H1 (cell line): ENCODE measurements at places on chromosomes 2 and 18. TPM values are rescaled to one million over a fixed set of nuclear protein-coding genes. Genes with fewer than 3 reads are reported as not detected.

Gene FAM110C
- total RNA-seq, result 13.2 and 15.4 TPM in 2 replicates

Gene POTEJ
- total RNA-seq, result not detected in 2 replicates

Gene CFAP65
- total RNA-seq, result 0.13 and 0.19 TPM in 2 replicates

Gene FAP
- total RNA-seq, result not detected in 2 replicates

GRCh38 chr18:78085241-78086185, 835.9 kb downstream of the GALR1 start:
- DNase-seq, result no peak

GRCh38 chr2:64380853-64381527, 73.0 kb upstream of the LGALSL start:
- DNase-seq, result no peak

GRCh38 chr2:47601568-47601967, 181.4 kb upstream of the MSH6 start:
- no peak for DNase-seq

DNA sequence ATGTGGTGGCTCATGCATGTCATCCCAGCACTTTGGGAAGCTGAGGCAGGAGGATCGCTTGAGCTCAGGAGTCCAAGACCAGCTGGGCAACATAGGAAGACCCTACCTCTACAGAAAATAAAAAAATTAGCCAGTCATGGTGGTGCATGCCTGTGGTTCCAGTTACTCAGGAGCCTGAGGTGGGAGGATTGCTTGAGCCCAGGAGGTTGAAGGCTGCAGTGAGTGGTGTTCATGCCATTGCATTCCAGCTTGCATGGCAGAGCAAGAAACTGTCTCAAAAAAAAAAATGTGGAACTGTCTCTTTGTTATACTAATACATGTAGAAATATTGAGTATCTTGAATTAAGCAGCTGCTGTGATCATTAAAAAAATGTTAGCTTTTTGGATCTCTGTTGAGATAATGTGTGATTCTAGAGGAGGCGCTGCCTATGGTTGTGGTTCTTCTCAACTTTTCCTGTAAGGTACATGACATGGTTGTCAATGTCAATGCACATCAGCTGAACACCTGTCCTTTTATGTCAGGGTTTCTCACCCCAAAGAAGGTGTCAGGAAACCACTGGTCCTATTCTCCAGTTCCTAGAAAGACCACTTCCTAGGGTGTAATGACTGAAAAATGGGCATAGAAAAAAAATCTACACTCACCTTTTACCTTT, 34.7 kb upstream of the IL1RL1 start:
- DNase-seq, result no peak

DNA sequence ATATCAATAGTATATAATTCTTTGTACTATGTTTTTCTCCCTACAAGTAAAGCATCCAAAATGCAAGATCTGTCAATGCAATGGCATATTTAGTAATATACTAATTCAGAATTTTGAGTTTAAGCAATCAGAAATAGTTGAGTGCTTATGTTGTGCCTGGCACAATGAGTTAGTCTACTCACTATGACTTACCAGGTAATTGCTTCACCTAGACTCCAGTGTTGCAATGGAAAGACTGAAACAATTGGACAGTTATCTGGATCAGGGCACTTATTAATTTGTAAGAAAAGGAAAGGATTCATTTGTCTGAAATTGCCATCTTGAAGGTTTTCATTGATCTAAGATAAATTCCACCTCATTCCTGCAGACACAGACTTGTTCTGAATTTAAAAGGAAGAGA, 97.6 kb upstream of the TCF4 start:
- no peak for DNase-seq

GRCh38 chr2:33373986-33374385, 102.5 kb upstream of the RASGRP3 start:
- no peak for DNase-seq

DNA sequence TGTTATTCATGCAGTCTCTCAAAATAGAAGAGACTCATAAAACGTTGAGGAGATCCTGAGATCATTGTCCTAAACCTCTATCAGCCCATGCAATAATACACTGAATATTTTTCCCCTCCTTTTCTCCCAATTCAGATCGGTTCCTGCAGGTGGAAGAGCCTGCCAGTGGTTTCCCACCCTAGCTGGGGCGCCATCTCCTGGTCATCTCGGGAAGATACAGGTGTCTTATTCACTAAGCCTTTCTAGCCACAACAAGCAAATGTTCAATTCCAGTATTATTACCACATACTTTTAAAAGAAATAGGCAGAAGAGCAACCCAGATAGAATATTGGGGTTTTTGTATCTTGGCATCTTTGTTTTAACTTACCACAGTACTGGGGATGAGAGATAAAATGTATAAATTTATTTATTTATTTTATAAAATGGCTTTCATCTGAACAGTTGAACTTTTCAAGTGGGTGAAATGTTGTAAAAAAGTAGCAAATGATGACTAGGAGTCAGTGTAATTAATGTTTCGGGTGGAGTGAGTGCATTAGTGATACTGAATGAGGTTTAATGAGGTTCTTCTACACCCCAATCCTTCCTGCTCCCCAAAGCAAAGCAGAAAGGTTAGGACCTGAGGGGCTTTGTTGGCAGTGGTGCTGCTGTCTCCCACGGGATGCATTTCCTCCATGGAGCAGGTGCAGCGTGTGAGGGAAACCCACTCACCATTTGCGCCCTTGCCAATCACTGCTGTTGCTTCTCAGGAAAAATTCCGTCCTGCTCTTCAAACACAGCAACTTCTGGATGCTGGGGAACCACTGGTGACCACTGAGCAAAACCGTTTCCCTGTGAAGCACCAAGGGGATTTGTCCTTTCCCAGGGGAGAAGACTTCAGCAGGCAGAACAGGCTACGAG, 147.1 kb upstream of the FHL2 start:
- peak; percentile 41 for DNase-seq

- no peak for DNase-seq
Observed at GRCh38 chr2:157771234-157771633, 104.9 kb downstream of the ACVR1 start.

DNA sequence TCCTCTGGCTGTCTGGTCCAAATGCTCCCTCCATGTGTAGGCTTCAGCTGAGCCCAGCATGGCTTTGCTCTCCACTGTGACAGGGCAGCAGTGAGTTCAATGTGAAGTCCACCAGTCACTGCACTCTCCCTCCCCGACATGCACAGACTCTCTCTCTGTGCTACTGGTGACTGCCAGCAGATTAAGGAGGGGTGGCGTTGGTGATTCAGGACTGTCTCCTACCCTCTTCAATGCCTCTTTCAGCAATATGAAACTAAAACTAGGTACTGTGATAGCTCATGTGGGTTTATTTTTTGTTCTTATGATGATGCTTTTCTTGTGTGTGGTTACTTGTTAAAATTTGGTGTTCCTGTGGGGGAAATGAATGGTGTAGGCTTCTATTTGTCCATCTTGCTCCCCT, 201.0 kb upstream of the RBMS1 start:
- no peak for DNase-seq

DNA sequence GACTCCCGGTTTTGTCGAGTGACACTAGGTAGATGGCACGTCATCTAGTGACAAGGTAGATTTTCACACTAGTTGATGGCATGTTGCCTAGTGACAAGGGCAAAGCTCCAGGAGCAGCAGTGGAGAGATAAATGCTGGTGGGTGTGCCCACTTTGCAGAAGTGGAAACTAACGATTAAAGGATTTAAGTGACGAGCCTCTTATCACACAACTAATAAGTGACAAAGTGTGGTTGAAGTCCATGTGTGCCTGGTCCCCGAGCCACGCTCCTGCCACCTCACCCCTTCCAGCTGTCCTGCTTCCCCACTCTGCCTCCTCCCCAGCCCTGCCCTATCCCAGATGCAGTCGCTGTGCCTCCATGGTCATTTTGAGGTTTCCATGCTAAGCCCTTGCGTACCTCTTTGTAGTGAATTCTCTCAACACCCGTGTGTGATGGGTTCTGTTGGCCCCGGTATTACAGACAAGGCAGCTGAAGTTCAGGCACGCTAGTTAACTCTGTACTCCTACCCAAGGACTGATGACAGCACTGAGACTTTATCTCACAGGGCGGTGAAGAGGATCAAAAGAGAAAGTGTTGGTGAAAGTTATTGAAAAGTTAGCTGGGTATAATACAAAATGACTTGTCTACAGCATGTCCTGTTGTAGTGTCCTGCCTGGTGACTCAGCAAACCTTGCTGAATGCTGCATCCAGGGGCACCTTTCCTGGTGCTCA, 113.4 kb upstream of the GLI2 start:
- DNase-seq, result no peak

- no peak for DNase-seq
Observed at GRCh38 chr18:58970943-58971790, 106.5 kb downstream of the ZNF532 start.

DNA sequence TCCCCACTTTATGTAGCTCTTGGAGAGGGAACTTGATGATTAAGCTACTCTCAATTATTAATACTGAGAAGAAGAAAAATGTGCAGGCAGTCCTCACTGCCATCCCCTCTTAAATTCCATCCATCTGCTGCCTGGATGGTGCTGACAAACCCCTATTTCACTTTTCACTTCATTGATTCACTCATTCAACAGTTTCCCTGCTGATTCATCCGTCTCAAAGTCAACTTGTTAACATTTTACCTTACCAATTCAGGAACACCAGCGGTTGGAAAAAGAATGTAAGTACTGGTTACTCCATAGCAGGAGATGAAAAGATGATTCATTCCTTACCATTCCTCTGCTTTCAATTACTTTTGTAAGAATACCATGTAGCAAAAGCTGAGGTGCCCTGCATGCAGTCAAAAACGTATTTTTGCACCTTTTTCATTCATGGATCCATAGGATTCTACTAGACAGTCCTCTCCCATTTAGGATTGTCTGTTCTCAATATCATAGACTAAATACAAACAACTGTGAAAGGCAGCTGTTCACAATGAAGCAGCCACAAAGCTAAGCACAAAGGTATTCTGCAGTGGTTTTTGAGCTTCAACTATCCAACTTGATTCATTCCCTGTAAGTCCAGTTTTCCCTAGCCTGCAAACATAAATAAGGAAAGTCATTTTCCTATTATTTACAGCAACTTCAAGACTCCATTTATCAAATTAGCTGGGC, 262.0 kb downstream of the MREG start:
- DNase-seq, result no peak

DNA sequence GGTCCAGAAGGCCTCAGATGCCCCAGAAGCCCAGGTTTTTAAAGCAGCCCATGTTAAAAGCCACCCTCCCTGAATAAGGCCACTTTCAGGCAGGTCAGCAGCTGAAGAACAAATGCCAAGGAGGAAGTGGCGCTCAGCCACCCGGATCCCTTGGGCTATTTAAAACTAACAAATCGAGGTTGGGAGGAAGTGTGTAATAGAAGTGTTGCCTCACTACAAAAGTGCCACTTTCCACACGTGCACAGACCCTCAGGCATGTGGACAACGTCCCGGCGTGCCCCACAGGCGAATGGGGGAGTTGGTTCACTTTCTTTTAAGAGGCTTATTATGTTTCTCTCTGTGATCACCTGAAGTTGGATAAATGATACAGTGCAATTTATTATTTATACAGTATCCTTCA, 173.8 kb upstream of the SALL3 start:
- DNase-seq, result no peak

GRCh38 chr2:22800412-22800811, 584.6 kb upstream of the KLHL29 start:
- peak; percentile 53 for DNase-seq

GRCh38 chr2:234412726-234413125, 84.2 kb downstream of the ARL4C start:
- DNase-seq, result no peak
